ENCODE measurements at places on chromosomes 1 and 21. TPM values are rescaled to one million over a fixed set of nuclear protein-coding genes. Genes with fewer than 3 reads are reported as not detected.
A peak's percentile ranks its signal among the peaks of the same experiment; 100 is the strongest.

DNA sequence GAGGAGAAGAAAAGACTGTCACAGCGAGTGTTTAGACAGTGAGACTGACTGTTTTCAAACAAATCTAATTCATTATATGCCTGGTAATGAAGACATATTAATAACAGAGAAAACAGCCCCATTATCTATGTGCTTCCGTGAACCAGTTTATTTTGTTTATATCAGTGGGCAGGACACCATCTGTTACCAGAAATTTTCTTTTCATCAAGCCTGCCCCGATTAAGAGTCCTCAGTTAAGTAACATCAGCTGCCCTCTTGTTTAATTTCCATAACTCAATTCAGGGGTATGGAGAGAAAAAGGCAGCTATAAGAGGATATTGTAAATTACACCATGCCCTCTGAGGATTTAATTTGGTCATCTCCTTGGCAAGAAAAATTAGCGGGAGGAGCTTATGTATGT is 94.0 kb downstream of the TMEM200B start:
- no peak for DNase-seq

DNA sequence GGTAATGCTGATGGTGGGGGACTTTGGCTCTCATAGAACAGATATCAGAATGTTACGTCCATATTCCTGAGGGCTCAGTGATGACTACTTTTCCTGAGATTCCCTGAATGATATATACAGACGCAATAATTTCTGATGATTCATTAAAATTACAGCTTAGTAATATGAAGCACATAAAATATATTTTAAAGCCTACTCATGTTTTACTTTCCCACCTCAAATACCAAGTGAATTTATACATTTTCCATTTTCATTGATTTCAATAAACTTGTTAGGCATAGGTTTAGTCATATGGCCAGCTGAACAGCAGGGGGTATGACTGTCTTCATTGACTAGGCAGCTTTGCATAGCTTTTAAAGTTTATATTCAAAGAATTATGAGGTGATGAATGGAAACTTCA is 26.2 kb upstream of the PDC start:
- no peak for DNase-seq

GRCh38 chr1:41837691-41838090 is 81.0 kb downstream of the HIVEP3 start:
- DNase-seq: no peak

DNA sequence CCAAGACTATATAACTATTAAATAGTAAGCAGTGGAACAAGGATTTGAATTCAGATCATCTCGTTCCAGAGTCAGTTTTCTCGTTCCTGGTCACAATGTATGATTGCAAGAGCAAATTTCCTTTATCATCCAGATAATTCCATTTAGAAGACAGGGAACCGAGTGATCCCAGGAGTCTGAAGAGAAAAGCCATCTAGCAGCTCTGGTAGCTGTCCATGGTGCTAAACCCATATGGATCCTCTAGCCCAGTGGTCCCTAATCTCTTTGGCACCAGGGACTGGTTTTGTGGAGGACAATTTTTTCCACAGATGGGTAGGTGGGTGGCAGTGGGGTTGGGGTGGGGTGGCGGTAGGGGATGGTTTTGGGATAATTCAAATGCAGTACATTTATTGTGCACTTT is 229.4 kb downstream of the PTPRU start:
- no peak for DNase-seq

DNA sequence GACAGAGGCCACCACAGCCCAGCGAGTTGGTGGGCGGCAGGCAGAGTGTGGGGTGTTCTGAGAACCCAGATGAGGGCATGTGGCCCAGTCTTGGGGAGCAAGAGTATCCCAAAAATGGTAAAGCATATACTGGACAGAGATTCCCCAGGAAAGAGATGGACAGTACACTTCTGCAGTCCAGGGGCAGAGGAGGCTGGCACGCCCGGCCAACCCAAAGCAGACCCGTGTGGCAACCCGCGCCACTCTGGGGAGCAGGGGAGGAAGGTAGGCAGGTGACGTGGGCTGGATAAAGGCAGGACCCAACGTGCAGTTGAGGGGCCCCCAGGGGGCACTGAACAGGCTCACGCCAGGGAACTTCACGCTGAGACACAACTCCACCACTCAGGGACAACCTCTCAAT is 46.4 kb upstream of the RIPK4 start:
- DNase-seq: no peak

GRCh38 chr1:22782406-22782805 is 71.8 kb downstream of the EPHB2 start:
- DNase-seq: no peak

DNA sequence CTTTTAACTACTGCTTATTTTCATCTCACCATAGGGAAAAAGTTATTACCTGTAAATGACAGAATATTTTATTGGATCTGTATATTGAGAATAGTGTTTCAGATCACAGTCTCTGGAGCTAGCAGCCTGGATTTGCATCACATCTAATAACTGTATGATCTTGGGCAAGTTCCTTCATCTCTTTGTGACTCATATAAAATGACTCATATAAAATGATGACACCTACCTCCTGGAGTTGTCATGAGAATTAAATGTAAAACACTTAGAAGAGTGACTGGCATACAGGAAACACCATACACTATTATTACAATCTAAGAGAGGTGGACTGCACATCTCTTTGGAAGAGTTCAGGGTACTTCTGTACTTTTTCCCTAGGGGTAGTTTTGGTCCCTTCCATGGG is 421.3 kb downstream of the NEGR1 start:
- no peak for DNase-seq

DNA sequence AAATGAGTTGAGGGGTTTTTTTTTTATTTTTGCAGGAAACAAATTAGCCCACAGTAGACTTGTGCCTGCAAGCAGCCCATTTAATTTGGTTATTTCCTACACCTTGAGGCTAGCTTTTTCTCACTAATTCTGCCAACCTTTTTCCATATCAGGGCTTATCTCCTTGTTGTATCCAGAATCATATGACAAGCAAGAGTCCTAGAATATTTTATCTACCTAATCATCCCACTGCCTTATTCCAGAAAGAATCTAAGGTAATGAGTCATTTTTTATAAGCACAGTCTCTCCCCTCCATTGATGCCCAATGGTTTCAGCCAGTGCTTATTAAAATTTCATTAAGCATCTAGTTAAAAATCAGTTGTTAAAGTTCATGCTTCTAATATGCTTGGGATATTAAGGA is 324.1 kb downstream of the BARHL2 start:
- DNase-seq: no peak

DNA sequence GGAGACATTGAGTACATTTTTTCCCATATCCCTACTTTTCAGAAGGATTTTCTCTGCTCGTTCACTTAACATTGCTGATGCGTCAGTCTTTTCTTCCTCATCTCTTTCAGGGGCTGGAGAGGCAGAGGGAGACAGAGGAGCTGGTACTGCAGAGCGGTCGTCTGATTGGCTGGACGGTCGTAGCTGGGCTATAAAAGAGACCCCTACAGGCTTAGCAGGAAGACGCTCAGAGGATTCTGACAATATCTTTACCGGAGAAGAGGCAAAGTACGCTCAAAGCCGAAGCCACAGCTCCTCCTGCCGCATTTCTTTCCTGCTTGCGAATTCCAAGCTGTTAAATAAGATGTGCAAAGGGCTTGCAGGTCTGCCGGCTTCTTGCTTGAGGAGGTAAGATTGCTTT is at the start of gene RGS4:
Gene RGS4, plus strand, starts transcription at position 220 of the 400 bp plus-strand sequence. Its CDS starts 124 bp downstream, at position 344.
- peak; percentile 12 for DNase-seq

CR1L gene
- not detected for total RNA-seq

GOLT1A gene
- not detected for total RNA-seq

KLHDC9 gene
- total RNA-seq: 7.9 TPM

Data from thoracic aorta (tissue), 2 donors.